ENCODE measurements at places on chromosomes 1 and 21.

DNA sequence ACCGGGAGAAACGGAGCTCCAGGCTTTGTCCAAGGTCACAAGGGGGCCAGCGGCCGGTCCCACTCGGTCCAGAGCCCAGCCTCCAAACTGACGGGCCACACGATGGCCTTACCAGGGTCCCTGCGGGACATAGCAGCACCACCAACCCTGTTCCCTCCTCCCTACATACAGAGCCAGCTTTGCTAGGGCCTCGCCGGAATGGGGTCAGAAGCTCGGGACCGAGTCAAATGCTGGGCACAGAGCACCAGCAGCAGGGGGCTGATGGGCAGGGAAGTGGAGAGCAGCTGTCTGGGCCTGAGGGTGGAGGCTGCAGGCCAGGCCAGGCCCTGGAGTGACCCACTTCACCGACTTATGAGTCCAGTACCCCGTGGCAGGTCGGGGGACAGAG lies 14.9 kb upstream of the TTC39A start:
- no peak for DNase-seq

- no peak for DNase-seq
Observed at GRCh38 chr1:235108185-235108593, 20.4 kb downstream of the TOMM20 start.

GRCh38 chr1:186236921-186237320 lies 138.1 kb downstream of the TPR start:
- DNase-seq: no peak

DNA sequence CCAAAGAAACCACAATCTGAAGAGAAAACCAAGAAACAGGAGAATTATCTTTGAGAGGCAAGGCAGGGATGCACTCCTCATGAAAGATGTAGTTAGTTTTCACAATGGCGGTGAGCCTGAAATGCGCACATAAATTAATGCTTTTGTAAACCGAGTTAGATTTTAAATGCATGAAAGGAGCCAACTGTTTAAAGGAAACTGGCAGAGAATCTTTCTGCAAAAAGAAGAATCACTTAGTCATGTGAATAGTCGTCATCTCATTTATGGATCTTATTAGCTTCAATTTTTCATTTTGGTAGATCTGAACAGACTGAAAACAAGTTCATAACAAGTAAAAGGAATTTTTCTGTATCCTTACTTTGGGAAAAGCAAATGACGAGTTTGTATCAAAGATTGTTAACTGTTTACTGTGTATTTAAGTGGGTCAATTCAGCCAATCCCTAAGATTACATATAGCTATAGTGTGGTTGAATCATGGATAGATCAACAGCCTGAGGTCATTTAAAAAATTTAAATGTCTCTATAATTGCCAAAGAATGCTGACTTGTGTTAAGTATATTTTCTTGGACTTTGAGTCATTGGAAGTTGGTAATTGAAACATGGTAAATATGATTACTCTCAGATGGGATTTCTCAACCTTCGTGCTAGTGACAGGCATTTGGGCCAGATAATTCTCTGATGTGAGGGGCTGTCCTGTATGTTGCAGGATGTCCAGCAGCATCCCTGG lies 226.6 kb upstream of the KAZN start:
- DNase-seq: no peak

GRCh38 chr1:119941392-119941791 lies 45.1 kb upstream of the ADAM30 start:
- DNase-seq: no peak

DNA sequence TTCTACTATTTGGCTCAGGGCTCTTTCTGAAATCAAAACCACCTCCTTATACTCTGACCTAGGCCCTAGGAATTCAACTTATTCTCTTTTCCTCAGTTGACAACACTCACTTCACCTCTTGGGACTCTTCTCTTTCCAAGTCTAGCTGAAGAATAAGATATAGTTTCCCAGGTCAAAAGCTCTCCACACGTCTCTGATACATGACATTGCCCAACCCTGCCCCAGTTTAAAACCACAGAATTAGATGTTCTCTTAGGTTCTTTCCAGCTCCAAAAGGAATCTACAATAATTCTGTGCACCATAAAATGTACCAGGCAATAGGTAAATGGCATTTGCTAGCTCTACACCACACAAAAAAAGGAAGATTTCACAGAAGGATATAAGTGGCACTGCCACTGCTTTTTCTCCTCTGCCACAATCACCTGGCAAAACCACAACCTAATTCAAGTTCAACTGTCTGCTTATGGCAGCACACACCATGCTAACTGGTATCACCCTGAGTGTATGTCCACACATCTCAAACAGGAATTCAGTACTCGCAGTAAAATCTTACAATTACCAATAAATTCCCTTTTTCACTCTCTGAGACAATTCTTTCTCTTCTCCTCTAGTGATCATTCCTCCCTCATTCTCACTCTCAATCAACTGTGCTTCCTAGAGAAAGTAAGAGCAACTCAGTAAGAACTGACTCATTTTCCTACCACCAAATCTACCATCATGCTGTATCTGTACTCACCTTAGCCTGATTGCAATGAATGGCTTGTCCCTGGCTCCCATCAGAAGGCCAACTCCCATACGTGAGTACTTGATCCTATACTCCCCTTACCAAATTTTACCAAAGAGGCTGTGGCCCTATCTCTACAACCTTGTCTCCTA lies 27.3 kb downstream of the ZBTB8OS start:
- DNase-seq: no peak

- DNase-seq: no peak
Observed at GRCh38 chr1:161359291-161359690, 8.4 kb downstream of the CFAP126 start.

Data from renal pelvis (tissue), 12 donors.